ENCODE measurements at places on chromosomes 5 and 9.

- DNase-seq = no peak
These were observed 269.3 kb upstream of the NMUR2 start for GRCh38 chr5:152674403-152674802.

DNA sequence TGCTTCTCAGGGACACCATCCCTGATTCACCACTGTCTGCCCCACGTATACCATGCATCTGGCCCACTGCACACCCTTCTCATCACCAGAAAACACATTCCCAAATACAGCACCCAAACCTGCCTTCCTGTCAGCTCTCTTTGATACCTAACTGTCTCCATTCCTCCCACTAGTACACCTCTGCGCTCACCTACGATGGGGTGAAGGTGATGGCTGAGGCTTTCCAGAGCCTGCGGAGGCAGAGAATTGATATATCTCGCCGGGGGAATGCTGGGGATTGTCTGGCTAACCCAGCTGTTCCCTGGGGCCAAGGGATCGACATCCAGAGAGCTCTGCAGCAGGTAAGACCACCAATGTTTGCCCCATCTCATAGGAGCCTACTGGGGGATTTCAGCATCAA is 186.4 kb downstream of the GRIA1 start:
- DNase-seq = no peak

- no peak for DNase-seq
These were observed 210.5 kb downstream of the SNX18 start for GRCh38 chr5:54727874-54728587.

- DNase-seq = no peak
These were observed 4.0 kb upstream of the GPSM1 start for GRCh38 chr9:136323371-136323789.

- DNase-seq = no peak
These were observed 217.4 kb downstream of the FANCC start for GRCh38 chr9:95100071-95100627.

DNA sequence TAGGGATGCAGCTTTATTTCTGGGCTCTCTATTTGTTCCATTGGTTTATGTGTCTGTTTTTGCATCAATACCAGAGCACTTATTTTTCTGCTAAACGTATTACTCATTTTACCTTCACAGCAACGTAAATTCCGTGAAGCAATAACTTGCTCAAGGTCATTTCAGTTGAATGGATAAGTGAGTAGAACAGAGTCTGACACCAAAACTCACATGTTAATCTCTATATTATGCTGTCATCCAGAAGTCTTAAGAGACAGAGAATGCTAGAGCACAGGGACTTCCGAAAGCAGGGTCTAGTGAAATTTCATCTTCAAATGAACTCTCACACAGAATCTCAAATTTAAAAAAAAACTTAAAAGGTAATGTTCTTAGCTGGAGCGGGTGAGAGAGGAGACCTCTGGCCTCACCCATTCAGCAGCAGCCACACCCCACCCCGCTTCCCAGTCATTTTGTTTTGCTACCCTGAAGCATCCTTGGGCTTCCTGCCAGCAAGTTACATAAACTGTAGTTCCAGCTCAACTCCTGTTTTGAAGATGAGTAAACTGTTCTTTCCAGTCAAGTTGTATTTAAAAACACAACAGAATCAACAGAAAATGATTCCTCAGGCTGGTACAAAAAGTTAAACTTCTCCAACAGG is 69.3 kb downstream of the TRIM36 start:
- DNase-seq = peak; percentile 12

GRCh38 chr5:135310328-135310989 is 88.6 kb downstream of the MACROH2A1 start:
- DNase-seq = peak; percentile 24

DNA sequence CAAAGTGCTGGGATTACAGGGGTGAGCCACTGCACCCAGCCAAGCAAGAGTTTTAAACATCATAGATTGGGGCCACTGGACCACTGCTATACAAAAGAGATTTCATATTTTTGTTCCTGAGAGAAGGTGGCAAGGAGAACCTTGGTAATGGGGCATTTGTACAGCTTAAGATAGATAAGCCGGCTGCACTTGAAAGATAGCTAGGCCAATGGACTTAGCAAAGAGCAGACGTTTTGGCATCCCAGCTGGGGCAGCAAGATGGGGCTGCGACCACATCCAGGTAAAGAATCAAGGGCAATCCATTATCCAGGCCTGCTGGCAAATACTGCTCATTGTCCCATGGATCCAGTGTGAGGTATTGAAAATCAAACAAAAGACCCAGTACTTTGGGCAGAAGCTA is 3.9 kb upstream of the ISCA1 start:
- DNase-seq = no peak

- peak; percentile 36 for DNase-seq
These were observed 40.3 kb upstream of the TNFAIP8 start for GRCh38 chr5:119315516-119315949.

GRCh38 chr9:4113711-4114110 is 186.2 kb downstream of the GLIS3 start:
- DNase-seq = no peak

- DNase-seq = no peak
These were observed 18.4 kb upstream of the ASPN start for GRCh38 chr9:92500725-92501124.

- DNase-seq = peak; percentile 64
These were observed 38.4 kb downstream of the EGR1 start for GRCh38 chr5:138503487-138504270.

DNA sequence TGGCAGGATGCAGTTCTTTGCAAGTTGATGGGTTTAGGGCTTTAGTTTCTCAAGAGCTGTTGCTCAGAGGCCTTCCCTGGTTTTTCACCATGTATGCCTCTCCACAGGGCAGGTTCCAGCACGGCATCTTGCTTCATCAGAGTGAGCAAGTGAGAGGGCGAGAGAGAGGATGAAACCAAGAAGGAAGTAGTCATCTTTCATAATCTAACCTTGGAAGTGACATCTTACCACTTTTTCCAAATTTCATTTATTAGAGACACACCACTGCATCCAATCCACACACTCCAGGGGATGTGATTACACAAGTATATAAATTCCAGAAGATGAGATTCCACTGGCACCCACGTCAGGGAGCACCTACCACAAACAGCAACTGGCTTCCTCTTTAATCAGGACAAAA is 294.4 kb downstream of the MARCHF11 start:
- peak; percentile 53 for DNase-seq

GRCh38 chr9:95826183-95826838 is 49.2 kb upstream of the ERCC6L2 start:
- no peak for DNase-seq

DNA sequence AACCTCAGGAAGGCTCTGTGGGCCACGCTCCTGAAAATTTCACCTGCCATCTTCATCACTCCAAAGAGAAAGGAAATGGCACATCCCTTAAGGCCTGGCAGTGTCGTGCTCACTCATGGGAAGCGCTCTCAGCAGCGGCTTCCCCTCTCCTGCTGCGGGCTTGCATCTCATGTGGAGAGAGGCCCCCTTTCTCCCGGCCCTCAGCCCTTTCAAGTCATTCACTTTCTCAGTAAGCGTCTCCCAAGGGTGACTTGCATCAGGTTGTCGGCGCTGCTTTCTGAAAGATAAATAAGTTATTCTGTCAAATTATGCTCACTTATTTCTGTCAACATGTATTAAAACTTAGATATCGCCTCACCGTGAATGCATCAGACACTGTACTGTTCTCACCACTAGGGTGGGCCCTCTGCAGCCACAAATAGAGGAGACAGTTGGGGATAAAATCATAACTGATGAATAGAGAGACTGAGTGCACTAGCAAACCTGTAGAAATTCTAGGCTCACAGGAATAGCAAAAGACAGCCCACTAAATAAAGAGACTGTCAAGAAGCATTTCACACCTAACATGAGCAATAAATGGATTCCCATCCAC is 174.6 kb downstream of the RFK start:
- no peak for DNase-seq

DNA sequence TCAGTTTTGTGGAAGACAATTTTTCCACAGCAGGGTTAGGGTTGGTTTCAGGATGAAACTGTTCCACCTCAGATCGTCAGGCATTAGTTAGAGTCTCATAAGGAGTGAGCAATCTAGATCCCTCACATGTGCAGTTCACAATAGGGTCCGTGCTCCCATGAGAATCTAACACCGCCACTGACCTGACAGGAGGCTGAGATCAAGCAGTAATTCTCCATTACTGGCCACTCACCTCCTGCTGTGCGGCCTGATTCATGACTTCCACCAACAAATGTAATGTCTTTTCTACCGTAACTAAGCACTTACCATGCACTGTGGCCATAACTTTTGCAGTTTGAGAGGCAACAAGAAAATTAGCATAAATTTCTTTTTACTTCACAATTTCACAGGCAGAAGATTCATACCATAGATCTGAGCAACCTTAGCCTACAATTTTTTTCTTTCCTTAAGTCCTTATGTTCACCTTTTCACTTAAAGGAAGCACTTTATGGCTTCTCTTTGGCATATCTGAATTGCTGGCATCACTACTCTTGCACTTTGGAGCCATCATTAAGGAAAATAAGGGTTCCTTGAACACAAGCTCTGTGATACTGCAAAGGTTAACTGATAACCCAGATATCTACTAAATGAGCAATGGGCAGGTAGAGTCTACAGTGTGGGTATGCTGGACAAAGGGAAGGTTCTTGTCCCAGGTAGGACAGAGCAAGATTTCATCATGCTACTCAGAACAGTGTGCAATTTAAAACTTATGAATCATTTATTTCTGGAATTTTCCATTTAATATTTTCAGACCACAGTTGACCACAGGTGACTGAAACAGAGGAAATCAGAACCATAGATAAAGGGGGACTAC is 83.0 kb upstream of the IFNK start:
- DNase-seq = no peak

GRCh38 chr5:5899716-5900115 is 477.2 kb downstream of the ICE1 start:
- DNase-seq = no peak

- peak; percentile 54 for DNase-seq
These were observed 117.7 kb downstream of the STARD4 start for GRCh38 chr5:111394586-111394985.

GRCh38 chr9:4831944-4832343 is 39.2 kb downstream of the RCL1 start:
- DNase-seq = no peak

DNA sequence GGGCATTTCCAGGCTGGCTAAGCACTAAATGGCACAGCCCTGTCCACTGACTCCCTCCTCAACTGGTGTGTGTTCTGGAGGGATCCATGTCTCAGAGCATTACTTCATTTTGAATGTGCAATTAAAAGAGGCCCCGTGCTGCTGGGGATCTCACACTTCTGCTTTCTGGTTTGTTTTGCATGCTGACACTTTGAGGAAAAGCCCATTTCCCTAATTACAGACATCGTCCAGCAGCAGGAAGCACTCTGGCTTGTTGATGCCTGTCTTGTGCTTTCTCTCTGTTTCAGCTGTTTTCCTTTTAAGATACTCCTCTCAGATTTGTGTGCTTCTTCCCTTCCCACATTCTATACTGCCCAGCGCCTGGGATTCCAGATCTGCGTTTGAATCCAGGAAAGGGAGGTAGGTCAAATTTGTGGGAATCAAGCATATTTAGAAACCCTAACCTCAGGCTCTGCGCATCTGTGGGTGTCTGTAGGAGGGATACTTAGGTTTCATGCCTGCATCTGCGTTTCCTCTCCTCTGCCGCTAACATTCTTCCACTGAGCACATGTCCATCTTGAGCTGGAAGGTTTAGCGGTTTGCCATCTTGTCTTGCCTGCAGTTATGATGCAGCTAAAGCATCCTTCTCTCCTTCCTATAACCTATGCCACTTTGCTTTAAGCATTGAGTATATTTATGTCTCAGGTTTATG is 25.7 kb downstream of the SYK start:
- no peak for DNase-seq

DNA sequence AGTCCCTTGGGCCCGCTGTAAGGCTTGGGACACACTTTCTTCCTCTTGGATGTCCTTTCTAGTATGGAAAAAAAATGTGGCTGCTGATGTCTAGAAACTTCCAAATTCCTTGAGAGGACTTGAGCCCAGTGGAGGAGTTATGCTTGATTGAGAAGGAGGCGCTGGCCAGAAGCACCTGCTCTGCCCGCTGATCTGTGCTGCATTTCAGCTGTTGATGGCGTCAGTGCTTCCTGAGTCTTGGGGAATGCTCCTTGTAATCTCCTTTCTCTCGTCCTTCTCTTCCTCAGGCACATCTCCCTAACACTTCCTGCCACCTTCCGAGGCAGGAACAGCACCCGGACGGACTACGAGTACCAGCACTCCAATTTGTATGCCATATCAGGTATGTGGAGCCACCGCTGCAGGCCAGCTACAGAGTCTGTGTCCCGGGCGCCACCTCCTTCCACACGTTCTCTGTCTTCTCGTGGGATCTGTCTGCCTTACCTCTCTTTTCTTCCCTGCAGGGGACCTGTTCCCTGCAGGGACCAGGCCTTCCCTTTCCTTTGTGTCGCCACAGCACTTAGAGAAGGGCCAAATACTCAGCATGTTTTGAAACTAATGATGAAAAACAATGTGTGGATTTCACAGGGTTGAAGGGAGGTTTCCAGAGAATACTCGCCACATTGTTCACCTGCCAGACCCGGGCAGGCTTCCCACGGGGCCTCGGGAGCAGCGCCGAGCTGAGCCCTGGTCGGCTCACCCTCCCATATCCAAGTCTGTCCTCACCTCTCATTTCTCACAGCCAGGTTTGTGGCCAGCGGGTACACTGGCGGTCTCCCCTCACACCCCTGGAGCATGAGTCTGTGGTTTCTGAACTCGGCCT is 95.2 kb downstream of the MVB12B start:
- no peak for DNase-seq

GRCh38 chr9:37026931-37027581 is 7.0 kb downstream of the PAX5 start:
- DNase-seq = no peak

GRCh38 chr9:28206280-28206679 is 633.0 kb upstream of the C9orf72 start:
- DNase-seq = no peak

DNA sequence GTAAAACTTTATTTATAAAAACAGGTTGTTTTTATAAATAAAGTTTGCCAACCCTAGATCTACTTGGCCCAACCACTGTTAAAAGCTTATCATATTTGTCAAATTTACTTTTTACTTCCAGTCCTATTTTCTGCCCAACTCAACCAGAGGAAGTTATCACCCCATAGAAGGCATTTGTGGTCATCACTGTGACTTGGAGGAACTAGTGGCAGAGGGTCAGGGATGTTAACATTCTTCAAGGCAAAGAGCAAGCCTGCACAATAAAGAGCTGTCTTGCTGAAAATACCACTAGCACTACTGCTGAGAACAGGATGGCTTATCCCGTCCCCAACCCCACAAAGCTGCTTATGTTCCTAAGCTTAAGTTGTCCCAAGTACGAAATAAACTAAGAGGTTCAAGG is 22.3 kb downstream of the TTC33 start:
- no peak for DNase-seq

DNA sequence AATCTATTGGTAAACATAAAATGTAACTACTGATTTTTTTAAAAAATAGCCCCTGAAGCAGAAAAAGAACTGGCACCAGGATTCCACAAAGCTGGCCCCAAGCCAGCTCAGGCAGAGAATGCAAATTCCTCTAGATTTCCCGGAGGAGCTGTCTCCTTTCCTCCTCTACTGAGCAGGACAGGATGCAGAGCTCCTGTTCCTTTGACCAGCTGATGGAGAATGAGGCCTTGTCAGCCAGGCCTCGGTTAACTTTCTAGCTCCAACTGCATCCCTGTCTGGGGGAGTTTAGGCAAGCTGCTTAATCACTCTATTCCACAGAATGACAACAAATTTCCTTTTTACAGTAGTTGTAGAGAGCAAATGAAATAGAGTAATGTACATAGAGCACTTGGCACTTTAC is 155.5 kb downstream of the GNAQ start:
- peak; percentile 63 for DNase-seq
